Activated effector memory CD4-positive, alpha-beta T cell treated with anti-CD3 and anti-CD28 coated beads, Interleukin-2, amount 50 U/mL, for 16 hours (primary cell): ENCODE measurements at places on chromosomes 7 and 10.

GRCh38 chr10:48626986-48627731 lies 22.3 kb upstream of the ARHGAP22 start:
- DNase-seq = no peak

DNA sequence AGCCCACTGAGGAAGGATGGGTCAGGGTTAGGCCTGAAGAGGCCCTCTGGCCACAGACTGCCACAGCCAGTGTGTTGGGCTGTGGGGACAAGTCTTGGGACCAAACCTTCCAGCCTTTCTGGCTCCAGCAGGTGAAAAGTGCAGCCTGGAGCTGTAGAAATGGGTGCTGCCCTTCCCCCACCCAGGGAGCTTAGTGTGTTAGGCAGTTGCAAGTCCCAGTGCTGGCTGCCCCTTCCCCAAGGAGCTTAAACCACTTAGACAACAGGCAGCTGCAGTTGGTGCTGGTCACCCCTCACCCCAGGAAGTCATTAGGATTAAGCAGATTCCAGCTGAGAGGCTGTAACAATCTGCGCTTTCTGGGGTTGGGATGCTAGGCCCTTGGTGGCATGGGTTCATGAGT lies 563.3 kb downstream of the NRG3 start:
- DNase-seq = no peak

DNA sequence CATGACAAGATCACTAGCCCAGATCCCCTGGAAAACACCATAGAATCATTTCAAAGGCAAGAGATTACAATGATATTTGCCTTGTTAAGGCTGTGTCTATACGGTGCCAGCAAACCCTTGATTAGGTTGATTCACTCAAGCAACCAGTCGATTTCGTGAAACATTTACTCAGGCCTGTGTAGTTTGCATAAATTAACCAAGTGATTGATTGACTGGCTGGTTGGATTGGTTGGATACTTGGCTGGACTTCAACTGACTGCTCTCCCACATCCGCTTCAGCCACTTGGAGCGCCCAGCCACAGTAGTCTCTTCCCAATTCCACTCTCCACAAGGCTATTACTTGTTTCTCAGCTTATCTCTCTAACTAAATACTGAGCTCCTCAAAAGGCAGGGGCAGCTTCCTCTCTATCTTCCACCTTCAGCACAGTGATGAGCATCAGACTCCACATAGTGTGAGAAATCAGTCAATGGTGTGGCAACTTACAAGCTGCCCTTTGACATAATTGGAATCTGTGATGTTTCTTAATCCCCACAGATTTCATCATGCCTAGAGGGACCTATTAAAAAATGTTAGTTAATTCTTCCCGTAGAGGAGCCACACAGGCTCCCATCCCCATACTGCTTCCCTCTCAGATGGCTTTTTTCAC lies 217.4 kb downstream of the GRM8 start:
- DNase-seq = no peak

- DNase-seq = no peak
These were observed 66.9 kb upstream of the FHIP2A start for GRCh38 chr10:114754445-114755320.

DNA sequence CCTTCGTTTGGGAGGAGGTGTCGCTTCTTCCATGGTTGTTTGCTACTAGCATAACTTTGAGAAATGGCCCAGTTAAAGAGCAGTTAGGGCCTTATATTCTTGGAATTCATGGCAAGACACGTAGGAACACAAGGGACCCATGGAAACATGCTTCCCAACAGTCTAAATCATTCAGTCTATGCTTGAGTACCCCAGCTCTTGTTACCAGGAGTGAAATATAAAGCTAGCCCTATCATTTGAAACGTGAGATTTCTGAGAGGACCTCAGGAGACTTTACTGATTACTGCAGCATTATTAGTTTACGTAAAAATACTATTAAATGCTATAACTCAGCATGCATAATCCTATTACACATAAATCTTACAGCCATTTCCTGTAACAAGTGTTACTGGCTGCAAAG lies 328.6 kb upstream of the CDC14C start:
- DNase-seq = no peak

GRCh38 chr10:92845921-92846320 lies 2.4 kb upstream of the EXOC6 start:
- DNase-seq = no peak

GRCh38 chr10:22415072-22415471 lies 69.8 kb downstream of the SPAG6 start:
- no peak for DNase-seq

DNA sequence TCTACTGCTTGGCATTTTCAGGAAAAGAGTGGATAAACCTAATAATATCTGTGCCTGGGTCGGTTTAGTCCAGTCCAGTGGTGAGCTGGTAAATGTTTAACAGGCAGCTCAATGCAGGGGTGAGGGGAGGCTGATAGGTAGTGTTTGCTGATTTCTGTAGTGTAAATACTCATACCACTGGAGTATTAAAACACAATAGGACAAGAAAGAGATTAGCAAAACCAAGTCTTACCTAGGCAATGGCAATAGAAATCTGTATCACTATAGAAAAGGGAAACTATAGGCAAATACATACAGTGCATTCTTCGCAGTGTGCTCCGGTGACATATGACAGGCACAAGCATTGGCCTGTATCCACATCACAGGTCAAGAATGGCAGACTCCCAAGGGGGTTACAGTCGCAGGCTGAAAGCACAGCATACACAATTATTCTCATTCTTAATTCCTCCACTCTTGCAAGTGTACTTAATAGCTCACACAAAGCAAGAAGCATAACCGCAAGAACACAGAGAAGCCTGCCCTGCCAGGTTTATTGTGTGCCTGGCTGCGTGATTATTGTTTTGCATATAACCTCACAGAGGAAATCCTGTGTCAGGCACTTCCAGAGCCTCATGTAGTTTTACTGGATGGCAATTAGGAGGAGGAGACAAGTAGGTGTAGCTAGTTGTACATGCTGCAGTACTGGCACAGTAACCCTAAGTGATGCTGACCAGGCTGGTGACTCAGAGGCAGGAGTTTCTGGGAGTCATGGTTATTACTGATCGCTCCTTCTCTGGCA lies 35.0 kb downstream of the LAMB4 start:
- DNase-seq = no peak

DNA sequence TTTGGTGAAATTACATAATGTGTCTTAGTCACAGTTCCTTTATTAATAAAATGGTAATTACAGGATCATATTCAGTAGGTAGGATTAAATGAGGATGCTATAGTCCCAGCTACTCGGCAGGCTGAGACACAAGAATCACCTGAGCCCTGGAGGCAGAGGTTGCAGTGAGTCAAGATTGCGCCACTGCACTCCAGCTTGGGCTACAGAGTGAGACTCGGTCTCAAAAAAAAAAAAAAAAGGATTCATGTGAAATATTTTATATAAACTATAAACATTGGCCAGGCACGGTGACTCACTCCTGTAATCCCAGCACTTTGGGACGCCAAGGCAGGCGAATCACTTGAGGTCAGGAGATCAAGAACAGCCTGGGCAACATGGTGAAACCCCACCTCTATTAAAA lies 197.9 kb downstream of the IMMP2L start:
- DNase-seq = no peak

DNA sequence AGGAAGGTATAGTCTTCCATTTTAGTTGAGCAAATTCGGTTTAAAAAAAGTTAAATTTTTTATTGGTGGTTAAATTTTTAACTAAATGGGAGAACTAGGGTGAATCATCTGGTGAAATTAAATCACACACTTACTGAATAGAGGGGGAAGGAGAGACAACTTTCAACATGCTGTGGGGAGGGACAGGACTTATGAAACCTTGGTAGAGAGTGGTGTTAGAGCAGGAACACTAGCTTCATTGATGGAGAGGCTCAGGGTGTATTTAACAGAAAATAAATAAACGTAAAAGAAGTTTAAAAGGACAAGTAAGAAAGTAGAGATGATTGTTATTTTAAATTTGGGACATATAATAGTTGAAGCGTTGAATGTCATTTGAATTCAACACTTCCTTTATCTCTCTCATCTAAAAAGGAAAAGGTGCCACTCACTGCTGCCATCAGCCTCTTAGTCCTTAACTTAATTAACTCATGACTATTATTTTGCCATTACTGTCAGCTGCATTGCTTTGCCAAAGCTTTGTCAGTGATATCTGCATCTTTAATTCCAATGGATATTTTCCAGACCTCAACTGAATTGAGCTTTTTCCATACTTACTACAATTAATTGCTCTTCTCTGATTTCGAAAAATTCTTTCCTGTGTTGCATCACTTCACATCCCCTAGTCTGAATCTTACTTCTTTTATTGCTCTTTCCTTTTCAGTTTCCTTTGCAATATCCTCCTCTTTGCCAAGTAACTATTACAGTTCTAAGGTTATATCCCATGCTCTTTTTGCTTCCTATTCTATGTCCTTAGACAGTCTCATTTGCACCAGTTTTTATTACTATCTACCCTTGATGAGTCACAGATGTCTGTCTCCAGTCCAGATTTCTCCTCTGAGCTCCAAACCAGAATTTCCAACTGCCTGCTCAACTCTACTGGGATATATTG lies 71.7 kb downstream of the GNAT3 start:
- no peak for DNase-seq

- no peak for DNase-seq
These were observed 26.8 kb downstream of the MICU1 start for GRCh38 chr10:72598769-72599701.

DNA sequence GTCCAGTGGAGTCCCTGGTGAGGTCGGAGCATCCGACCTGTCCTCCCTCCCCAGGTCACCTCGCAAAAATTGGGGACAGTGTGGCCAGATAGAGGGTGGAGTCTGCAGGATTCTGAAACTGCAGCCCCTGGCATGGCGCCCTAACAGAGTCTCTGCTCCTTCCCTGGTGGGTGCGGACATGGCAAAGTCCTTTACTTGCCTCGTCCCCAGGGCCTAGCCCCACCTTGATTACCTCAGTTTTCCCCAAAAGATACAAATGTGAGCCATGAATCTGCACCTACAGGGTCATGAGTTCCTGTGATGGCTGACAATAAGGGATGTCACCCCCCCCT lies 47.7 kb downstream of the NPVF start:
- no peak for DNase-seq
